Stomach (tissue), 19 donors: ENCODE measurements at places on chromosomes 4 and X. TPM values are rescaled to one million over a fixed set of nuclear protein-coding genes. Genes with fewer than 3 reads are reported as not detected.
A peak's percentile ranks its signal among the peaks of the same experiment; 100 is the strongest.

The MAGEA12 gene
- not detected for polyA plus RNA-seq

The IL9R gene
- 0.61 TPM for polyA plus RNA-seq

The BEND2 gene
- polyA plus RNA-seq: not detected

The NPY1R gene
- 0.33 TPM for polyA plus RNA-seq

The ARHGAP6 gene
- polyA plus RNA-seq: 3.9 TPM

The KLF8 gene
- polyA plus RNA-seq: 13.3 TPM

The PRPS2 gene
- 46.0 TPM for polyA plus RNA-seq

The SATL1 gene
- polyA plus RNA-seq: not detected

The POLN gene
- polyA plus RNA-seq: 1.3 TPM

The MID1IP1 gene
- polyA plus RNA-seq: 59.4 TPM

The NOP14 gene
- polyA plus RNA-seq: 12.7 TPM

The CETN2 gene
- 32.4 TPM for polyA plus RNA-seq

The GAGE12F gene
- not detected for polyA plus RNA-seq

The RNF212 gene
- 3.5 TPM for polyA plus RNA-seq

GRCh38 chrX:109733613-109734083, 591 bp upstream of the ACSL4 start:
- DNase-seq: no peak

DNA sequence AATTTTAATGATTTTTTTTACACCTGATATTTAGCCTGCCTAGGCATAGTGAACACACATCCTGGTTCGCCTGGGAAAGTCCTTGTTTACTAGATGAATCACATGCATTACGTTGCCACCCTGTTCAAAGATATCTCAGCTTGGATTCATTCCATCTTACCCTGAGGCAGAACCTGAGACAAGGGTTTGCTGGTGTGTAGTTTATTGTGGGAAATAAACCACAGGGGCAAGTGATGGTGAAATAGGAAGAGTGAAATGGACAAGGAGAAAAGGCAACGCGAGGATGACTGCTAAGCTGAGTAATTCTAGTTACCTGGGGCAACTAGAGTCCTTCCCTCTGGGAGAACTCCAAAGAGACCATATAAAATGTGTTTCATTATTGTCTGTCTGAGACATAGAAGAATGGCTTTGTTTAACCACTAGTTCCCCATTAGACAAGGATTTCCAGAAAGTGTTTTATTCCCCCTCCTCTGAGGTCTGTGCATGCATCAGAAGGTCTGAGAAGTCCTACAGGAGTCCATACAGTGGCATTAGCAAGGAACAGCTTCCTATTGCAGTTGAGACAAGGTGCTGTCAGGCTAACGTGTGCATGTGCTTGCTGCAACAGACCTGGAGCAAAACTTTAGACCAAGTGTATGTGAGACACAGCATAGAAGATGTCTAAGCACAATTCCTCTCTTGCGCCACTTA, 797.3 kb upstream of the FRG1 start:
- DNase-seq: no peak

GRCh38 chr4:14177987-14178386, 550.5 kb upstream of the BOD1L1 start:
- peak; percentile 18 for DNase-seq

DNA sequence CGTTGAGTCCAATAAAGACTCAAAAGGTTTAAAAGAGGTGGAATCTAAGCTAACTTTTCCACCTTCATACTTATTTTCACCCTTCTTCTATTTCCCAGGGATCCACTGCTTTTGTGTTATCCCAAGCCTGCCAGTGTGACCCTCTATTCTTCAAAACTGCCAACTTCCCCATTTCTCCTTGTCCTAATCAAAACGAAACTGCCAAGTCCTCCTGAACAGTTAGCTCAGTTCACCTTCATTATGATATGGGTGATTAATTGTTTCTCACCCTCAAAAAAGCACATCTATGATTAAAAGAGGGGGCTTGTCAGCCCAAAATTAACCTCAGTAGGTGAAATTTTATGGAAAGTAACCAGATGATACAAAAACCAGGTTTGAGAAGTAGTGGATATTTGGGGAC, 108.4 kb downstream of the GUCY2F start:
- no peak for DNase-seq

DNA sequence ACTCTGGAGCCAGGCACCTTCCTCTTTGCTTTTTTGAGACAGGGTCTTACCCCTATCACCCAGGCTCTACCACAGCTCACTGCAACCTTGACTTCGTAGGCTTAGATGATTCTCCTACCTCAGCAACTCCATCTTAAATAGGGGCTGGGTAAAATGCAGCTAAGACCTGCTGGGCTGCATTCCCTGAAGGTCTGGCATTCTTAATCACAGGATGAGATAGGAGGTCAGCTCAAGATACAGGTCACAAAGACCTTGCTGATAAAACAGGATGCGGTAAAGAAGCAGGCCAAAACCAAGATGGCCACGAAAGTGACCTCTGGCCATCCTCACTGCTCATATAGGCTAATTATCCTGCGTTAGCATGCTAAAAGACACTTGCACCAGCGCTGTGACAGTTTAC, 770.8 kb upstream of the PRKX start:
- DNase-seq: no peak

DNA sequence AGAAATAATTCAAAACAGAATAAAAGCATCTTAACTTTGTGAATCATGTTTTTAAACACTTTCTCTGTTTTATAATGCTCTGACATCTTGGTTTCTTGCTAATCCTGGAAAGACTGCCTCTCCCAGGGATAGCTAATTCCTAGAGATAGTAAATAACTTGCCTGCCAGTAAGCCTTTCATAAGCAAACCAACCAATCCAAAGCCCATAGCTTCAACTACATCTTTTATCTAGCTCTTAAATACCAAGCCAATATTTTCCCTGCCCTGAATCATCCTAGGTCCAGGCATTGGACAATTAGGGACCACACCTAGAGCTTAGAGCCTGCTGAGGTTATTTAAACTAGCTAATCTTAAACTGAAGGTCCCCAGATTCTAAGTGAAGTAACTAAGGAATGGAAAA, 223.7 kb upstream of the DIPK2B start:
- no peak for DNase-seq

DNA sequence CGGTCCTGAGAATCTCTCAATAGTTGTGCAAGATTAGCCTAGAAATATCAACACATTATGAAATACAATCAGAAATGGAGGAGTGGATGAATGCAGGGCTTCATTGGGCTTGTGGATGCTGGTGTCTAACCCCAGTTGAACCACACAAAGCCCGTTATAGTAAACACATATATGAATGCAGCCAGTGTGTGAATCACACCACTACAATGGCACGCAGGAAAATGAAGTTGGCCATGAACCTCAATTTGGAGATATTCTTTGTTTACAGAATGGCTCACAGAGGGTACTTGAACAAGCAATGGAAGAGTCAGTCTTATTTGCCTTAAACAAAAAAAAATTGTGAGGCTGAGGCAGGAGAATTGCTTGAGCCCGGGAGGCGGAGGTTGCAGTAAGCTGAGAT, 57.8 kb downstream of the SOD3 start:
- no peak for DNase-seq

DNA sequence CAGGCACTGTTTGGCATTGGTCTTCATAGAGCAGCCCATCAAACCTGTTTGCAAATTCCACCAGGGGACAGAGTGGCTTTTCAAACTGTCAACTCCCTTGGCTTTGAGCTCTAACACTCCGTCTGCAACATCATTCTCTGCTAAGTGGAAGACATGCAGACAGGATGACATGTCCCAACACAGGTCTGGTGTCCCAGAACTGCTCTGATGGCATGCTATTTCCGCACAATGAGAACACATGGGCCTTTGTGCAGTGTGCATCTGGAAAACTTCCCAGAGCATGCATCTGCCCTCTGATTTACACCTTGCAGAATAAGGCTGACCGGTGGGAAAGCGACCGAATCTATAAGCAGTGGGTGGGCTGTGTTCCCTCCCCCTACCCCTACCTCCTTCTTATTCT, 212.8 kb upstream of the GYPA start:
- DNase-seq: no peak

- DNase-seq: no peak
These were observed 25.2 kb downstream of the NAT8L start for GRCh38 chr4:2084316-2084715.

DNA sequence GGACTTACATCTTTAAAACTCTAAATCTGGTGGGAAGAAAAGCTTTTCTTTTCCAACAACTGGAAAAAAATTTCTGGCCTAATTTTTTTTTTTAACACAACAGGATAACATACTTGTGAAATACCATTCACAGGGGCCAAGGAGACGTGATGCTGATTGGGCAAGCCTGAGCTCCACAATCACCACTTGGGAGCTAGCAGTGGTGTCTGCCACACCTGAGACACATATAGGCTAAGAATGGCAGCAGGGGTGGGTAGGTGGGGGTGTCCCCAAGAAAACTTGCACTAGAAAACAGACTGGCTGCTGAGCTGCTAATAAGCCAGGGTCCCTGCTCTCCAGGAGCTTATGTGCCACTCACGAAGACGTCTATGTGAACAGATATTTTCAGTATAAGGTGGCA, 5.6 kb upstream of the PKD2 start:
- no peak for DNase-seq

DNA sequence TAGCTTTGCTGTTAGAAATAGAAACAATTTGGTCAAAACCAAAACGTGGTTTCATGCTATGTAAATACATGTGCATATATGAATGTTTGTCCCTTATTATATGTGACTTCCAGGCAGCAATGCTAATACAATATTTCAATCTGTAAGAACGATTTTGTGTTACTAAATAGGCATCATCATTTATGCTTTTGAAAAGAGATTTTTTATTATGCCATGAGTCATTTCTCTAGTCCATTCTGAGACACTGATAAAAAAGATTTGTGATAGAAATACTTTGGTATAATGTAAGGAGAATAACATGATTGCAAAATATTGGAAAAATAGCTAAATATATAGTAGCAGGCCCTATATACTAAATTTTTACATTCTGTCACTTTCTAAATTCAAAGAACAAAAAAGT, 28.9 kb downstream of the SYNPO2 start:
- no peak for DNase-seq

DNA sequence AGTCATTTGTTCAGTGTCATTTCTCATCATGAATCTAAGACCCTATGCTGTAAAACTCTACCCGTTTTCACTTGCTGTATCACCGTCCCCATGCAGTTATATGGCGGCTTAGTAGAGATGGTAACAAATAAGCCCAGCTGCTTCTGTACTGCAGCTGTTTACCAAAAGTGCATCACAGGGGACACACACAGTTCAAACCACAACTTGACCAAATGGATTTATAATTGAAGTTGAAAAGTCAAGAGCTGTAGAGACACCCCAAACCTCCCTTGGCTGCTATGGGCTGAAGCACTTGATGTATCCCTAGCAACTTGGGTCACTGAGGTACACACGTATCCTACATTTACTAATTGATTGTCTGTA, 219.0 kb upstream of the FGF13 start:
- peak; percentile 8 for DNase-seq

DNA sequence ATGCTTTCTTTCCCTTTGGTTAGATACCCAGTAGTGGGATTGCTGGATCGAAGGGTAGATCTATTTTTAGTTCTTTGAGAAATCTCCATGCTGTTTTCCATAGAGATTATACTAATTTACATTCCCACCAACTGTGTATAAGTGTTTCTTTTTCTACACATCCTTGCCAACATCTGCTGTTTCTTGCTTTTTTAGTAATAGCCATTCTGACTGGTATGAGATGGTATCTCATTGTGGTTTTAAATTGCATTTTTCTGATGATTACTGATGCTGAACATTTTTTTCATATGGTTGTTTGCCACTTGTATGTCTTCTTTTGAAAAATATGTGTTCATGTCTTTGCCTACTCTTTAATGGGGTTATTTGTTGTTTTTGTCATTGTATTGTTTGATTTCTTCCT, 6.6 kb upstream of the AGA start:
- DNase-seq: no peak

GRCh38 chrX:98501426-98501825, 1617.7 kb downstream of the RPA4 start:
- no peak for DNase-seq

- DNase-seq: no peak
These were observed 117.3 kb downstream of the ENPP6 start for GRCh38 chr4:184100297-184100885.
